ENCODE measurements at places on chromosomes 11 and 22.

DNA sequence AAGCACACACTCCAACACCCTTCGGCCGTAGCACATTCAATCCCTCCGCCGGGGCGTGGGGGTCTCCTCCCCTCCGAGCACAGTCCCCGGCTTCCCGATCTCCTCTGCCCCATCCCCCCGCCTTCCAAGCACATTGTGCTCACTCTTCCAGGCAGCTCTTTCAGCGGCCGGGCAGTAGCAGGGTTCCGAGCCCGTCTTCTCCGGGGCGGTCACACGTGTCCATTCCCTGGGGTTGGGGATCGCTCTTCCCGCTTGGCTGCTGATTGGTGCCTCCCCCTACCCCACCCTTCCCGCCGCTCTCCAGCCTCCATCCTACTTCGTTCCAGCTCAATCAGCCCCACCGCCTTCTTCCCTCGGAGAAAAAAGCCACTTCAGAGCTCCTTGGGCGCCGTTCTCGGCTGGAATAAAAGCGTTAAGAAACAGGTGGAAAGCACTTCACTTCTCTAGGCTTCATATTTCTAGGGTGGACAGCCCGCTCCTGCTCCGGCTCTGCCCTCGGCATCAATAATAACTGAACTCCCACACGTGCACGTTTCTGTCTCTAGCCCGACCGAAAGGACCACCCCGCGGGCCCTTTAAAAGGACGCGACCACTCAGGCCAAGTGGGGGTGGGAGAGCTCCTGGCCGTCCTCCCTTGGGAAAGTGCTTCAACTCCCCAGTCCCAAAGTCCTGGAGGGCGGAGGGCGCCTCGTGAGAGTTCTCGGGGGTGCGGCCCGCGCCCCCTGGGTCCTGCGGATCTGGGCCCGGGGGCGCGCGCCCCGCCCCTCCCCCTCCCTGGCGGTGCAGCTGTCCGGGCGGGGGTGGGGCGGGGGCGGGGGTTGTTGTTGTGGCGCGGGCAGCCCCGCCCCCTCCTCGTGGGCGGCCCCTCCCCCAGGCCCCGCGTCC lies 464 bp upstream of the CECR2 start:
- DNase-seq = peak; percentile 35

GRCh38 chr22:33923033-33923432 lies 2.8 kb upstream of the LARGE1 start:
- DNase-seq = no peak

- no peak for DNase-seq
These were observed 101.4 kb upstream of the NCAM1 start for GRCh38 chr11:112859787-112860186.

- no peak for DNase-seq
These were observed 191.6 kb upstream of the ARHGAP20 start for GRCh38 chr11:110903830-110904229.

DNA sequence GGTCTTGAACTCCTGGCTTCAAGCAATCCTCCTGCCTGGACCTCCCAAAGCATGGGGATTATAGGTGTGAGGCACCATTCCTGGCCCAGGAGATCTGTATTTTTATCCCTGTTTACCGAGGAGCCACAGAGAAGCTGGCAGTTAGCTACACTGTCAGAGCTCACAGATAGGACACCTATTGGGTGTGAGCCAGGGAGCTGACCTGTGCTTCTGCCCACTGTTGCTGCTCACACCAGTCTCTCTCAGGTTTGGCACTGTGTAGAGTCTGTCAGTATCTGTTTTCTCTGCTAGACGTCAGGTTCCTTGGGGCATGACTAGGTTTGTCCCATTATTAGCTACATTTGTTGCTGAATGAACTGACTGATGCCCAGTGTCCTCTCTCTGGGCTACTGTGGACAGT lies 17.5 kb downstream of the PPP6R2 start:
- DNase-seq = no peak

GRCh38 chr11:110989428-110990133 lies 255.9 kb upstream of the POU2AF2 start:
- no peak for DNase-seq

- DNase-seq = no peak
These were observed 14.6 kb upstream of the NRGN start for GRCh38 chr11:124724979-124725718.

DNA sequence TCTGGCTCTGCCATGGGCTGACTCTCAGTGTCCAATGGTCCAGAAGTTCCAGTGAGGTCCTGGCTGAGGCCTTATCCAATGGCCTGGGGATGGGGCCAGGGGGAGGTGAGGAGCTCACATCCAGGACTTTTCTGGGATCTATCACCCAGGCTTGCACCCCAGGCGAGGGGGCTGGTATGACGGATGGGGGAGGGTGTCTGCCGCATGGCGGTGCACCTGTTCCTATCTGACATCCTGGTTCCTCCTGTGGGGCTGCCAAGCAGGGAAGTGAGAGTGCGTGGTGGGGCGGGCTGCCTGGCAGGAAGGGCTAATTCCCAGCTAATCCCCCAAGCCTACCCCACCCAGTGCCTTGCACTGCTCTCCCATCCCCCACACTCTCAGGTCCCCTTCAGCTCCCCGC lies 102.1 kb downstream of the NECTIN1 start:
- no peak for DNase-seq

DNA sequence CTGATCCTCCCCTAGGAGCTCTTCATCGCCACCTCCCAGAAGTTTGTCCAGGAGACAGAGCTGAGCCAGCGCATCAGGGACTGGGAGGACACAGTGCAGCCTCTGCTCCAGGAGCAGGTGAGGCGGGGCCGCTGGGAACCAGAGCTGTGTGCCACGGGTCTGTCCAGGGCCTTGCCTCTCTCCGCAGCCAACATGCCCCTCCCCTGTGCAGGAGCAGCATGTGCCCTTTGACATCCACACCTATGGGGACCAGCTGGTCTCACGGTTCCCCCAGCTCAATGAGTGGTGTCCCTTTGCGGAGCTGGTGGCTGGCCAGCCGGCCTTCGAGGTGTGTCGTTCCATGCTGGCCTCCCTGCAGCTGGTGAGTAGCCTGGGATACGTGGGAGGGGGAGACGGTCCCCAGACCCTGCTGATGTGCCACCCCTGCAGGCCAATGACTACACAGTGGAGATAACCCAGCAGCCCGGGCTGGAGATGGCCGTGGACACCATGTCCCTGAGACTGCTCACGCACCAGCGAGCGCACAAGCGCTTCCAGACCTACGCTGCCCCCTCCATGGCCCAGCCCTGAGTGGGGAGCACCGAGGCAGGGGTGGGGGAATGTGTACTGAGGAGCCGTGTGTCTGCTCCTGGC lies 2.5 kb downstream of the SCO2 start:
- DNase-seq = no peak

DNA sequence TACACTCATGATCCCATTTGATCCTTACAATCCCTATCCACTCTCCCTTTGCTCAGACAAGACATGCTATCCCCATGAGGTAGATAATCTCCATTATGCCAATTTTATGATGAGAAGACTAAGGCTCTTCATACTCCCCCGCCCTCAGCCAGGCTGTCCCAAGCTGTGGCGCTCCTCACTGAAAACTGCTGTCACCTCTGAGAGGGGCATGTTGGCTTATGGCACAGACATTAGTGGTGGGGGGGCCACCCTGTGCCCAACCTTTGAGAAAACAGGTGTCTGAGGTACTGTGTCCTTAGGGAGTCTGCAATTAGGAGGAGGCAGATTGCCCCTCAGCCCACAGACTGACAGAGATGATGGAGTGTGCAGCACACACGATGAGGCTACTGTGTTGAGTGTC lies 2.4 kb downstream of the DDTL start:
- DNase-seq = no peak

DNA sequence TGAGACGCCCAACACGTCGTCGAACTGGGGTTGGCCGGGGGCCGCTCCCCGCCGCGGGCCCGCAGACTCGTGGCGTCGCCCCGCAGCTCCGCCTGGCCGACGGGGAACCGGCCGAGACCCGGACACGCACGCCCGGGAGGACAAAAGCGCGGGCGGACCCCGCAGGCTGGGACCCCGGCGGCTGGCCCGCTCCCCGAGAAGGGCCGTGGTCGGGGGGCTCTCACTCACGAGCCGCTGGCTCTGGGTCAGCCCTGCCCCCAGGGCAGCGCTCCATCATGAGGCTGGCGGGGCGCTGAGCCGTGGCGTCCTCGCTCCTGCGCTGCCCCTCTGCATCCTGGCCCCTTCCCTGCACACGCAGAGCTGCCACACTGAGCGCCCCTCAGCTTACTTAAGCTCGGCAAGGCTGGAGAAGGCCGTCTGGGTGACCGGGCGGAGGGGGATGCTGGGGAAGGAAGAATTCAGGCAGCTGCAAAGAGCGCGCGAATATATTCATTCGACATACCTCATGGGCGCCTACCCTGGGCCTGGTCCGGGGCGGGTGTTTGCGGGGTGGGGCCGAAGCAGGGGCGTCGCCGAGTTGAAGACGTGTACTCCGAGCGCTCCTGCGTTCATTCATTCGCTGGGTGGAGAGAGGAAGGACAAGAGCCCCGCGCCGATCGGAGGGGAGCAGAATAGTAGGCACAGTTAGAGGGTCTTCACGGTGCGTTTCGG lies 579 bp upstream of the CYB5R2 start:
- DNase-seq = no peak

DNA sequence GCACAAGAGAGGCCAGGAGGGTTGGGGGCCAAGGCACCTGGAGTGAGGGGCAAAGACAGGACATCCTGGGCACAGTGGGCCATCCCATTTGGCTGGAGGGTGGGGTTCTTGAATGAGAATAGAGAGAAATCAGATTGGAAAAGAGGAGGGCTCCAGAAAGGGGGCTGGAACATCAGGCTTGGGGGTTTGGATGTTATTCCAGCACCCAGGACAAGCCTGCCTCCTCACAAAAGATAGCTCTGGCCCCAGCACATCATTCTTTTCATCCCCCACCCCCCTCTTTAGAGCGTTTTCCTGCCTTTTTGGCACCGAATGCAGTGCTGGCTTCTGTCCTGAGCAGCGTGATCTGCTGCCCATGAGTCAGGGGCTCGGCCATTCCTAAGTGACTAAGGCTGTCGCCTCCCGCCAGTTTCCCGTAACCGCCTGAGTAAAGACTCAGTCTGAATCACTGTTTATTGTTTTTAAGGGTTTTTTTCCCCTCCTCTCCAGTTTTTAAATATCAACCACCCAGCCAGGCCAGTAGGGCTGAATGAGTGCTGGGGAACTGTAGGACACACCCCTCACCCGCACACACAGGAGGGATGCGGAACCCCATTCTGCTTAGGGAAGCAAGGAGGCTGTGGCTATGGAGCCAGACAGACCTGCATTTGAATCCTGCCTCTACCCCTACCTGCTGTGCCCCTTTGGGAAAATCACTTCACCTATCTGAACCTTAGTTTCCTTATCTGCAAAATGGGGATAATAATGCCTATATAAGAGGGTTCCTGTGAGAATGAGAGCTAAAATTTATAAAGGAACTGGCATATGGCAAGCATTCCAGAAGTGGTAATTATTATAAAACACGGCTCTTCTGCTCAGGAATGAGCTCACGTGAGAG lies 32.4 kb upstream of the NAV2 start:
- no peak for DNase-seq

- peak; percentile 49 for DNase-seq
These were observed 27.5 kb downstream of the DHCR7 start for GRCh38 chr11:71420455-71421241.

- DNase-seq = no peak
These were observed 233.8 kb upstream of the UBASH3B start for GRCh38 chr11:122421702-122422101.

GRCh38 chr11:133020372-133020714 lies 512.0 kb downstream of the OPCML start:
- no peak for DNase-seq

DNA sequence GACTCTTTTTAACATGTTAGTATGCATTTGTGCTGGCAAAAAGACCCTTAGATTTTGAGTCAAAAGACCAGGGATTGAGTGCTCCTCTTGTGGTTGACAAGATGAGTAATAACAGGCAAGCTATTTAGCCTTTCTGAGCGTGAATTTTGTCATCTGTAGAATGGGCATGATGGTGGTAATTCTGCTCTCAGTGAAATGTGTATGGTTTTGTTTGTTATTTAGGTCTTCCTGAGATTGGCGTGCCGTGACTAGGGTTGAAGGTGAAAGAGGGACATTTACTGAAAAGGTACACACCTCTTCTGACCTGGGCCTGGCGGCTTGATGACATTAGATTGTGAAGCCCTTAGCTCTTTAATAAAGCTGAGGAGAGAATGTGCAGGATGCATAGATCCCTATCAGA lies 8.4 kb upstream of the CEP295 start:
- DNase-seq = no peak

- no peak for DNase-seq
These were observed 717.9 kb upstream of the LUZP2 start for GRCh38 chr11:23778971-23779370.

DNA sequence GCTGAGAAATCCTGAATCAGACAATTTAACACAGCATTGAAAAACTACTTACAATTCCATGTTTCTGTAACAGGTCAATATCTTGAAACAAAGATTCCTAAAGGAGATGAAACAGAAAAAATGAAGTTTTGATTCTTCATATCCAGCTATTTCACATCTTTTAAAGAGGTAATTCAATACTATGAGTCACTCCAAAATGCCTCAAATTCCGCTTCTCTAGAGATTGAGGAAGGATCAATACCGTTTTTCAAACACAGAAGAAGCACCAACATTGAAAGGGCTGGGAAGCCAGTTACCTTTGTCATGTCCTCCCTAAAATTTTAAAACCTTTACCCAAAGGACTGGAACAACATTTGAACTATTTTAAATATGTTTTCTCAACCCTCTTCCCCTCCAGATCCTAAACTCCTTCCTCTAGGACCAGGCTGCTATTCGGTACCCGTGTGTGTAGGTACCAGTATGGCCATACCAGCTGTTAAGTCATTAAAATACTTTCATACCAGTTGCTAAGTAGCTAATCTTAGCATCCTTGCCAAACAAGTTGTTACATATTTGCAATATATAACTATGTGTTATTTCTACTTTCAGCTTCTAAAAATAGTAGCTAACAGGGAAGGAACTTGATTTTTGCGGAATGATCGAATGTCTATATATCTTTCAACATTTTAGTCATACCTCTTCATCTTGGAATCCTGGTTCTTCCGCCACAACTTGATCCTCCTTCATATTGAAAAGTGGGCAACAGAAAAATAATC lies 2.3 kb downstream of the DMC1 start:
- no peak for DNase-seq

DNA sequence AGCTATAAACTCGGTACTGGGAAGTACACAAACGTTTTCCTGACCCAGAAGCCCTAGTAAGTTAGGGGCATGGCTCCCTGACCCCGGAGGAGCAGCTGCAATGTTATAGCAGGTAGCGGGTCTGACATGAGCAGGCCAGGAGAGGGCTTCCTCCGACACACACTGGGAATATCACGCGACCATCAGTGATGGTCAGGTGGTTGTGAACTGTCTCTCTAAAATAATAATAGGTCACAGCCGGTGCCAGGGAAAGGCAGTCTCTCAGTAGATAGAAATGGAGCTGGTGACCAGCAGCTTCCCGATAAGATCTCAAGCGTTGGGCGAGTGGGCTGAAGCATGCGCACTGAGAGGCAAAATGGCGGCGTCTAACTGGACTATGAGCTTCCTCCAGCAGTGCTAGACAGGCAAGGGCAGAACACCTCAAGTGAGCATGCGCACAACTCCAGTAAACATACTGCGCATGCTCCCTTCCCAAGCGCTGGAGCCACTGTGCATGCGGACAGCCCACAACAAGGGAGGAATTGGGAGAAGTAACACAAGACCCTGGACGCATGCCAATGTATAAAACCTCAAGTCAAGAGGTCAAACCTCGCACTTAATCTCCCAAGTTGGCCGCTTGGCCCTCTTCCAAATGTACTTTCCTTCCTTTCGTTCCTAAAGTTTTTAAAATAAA lies 22.3 kb upstream of the TESMIN start:
- no peak for DNase-seq

GRCh38 chr11:35363854-35364780 lies 55.2 kb downstream of the SLC1A2 start:
- no peak for DNase-seq

Data from NCI-H1694 treated with DMSO at 0.1 percent for 48 hours (cell line).